PC-3 (cell line): ENCODE measurements at places on chromosomes 6 and 20. TPM values are rescaled to one million over a fixed set of nuclear protein-coding genes. Genes with fewer than 3 reads are reported as not detected.

The PLA2G7 gene
- 1.8 and 2.9 TPM in 2 replicates for total RNA-seq

The MYLK4 gene
- total RNA-seq = 0.11 and 0.23 TPM in 2 replicates

The PFDN6 gene
- 153 and 181 TPM in 2 replicates for total RNA-seq

The NRSN2 gene
- 50.7 and 55.7 TPM in 2 replicates for total RNA-seq

The ULBP1 gene
- total RNA-seq = 0.86 and 0.87 TPM in 2 replicates

The POPDC3 gene
- 31.6 and 41.4 TPM in 2 replicates for total RNA-seq

The OR2J3 gene
- total RNA-seq = 0.29 TPM in 1 of 2 replicates, not detected in the other

The MYB gene
- 1.4 and 4.4 TPM in 2 replicates for total RNA-seq

The OVOL2 gene
- 23.1 and 36.4 TPM in 2 replicates for total RNA-seq

The DDX43 gene
- not detected in 2 replicates for total RNA-seq

The COQ3 gene
- total RNA-seq = 6.7 and 15.6 TPM in 2 replicates

The RNF217 gene
- total RNA-seq = 4.5 and 7.7 TPM in 2 replicates

The LST1 gene
- not detected in 2 replicates for total RNA-seq

The FAM162B gene
- not detected in 2 replicates for total RNA-seq

The CFB gene
- 0.86 TPM in 1 of 2 replicates, not detected in the other for total RNA-seq

The NOX3 gene
- total RNA-seq = not detected in 2 replicates

The ZNF512B gene
- total RNA-seq = 18.0 and 24.1 TPM in 2 replicates
